ENCODE measurements at places on chromosomes 3 and 15.

GRCh38 chr15:66186049-66186825 is 67.3 kb downstream of the MEGF11 start:
- no peak for DNase-seq

GRCh38 chr3:149990423-149990948 is 19.8 kb upstream of the PFN2 start:
- DNase-seq: no peak

GRCh38 chr3:160193644-160194192 is 31.5 kb upstream of the C3orf80 start:
- no peak for DNase-seq

- DNase-seq: no peak
These were observed 77.9 kb downstream of the APBA2 start for GRCh38 chr15:28963711-28964081.

Measured in stimulated activated CD4-positive, alpha-beta T cell treated with anti-CD3 and anti-CD28 coated beads, Interleukin-15, amount 100 ng/mL, for 1 hour (primary cell).